H9 (cell line): ENCODE measurements at places on chromosomes 16 and 17. TPM values are rescaled to one million over a fixed set of nuclear protein-coding genes. Genes with fewer than 3 reads are reported as not detected.
A peak's percentile ranks its signal among the peaks of the same experiment; 100 is the strongest.

- no peak overlapping the region for H3K4me3 ChIP-seq
- DNase-seq, result no peak
- H3K27me3 ChIP-seq, result no peaks in the 10 kb centered on the region
- peaks cover 10% of the 10 kb centered on the region; the same call in 1 of the 2 replicates for H3K4me1 ChIP-seq
Measured at GRCh38 chr17:51362811-51363585, 102.7 kb downstream of the UTP18 start.

- peaks cover 4% of the 10 kb centered on the region; the same call in 1 of the 2 replicates for H3K4me1 ChIP-seq
- H3K27ac ChIP-seq, result no peak overlapping the region
- H3K27me3 ChIP-seq, result no peaks in the 10 kb centered on the region
Measured at GRCh38 chr17:79570653-79571052, 40.2 kb downstream of the RBFOX3 start.

- no peak overlapping the region for H3K27ac ChIP-seq
- no peak for DNase-seq
- H3K4me1 ChIP-seq, result peaks cover 2% of the 10 kb centered on the region; the same call in 1 of the 2 replicates
- H3K27me3 ChIP-seq, result no peaks in the 10 kb centered on the region
Measured at GRCh38 chr16:30004811-30005242, 6.0 kb downstream of the DOC2A start.

GRCh38 chr16:69775563-69775962, 13.4 kb downstream of the WWP2 start:
- no peak for DNase-seq
- no peak overlapping the region for H3K27ac ChIP-seq
- peaks cover 8% of the 10 kb centered on the region; the same call in 1 of the 2 replicates for H3K36me3 ChIP-seq
- no peak overlapping the region for H3K4me3 ChIP-seq
- H3K27me3 ChIP-seq, result no peaks in the 10 kb centered on the region

GRCh38 chr17:49338883-49339282, 23.2 kb downstream of the ZNF652 start:
- 0 out of 3 replicates have a peak, but pooled peaks cover under 1% of the 10 kb centered on the region for H3K36me3 ChIP-seq
- H3K4me1 ChIP-seq, result no peaks in the 10 kb centered on the region
- no peak overlapping the region for H3K27ac ChIP-seq
- H3K4me3 ChIP-seq, result no peak overlapping the region
- no peaks in the 10 kb centered on the region for H3K27me3 ChIP-seq

GRCh38 chr16:70701036-70701435, 15.2 kb upstream of the MTSS2 start:
- H3K4me1 ChIP-seq, result no peaks in the 10 kb centered on the region; the same call in 1 of the 2 replicates
- H3K4me3 ChIP-seq, result no peak overlapping the region; the same call in 2 of the 3 replicates
- no peaks in the 10 kb centered on the region for H3K27me3 ChIP-seq
- H3K27ac ChIP-seq, result no peak overlapping the region
- peaks cover 10% of the 10 kb centered on the region; the same call in 1 of the 3 replicates for H3K36me3 ChIP-seq

GRCh38 chr16:243348-243747, 8.7 kb downstream of the FAM234A start:
- H3K27me3 ChIP-seq, result no peaks in the 10 kb centered on the region
- no peaks in the 10 kb centered on the region for H3K36me3 ChIP-seq
- no peak overlapping the region for H3K27ac ChIP-seq
- H3K4me1 ChIP-seq, result no peaks in the 10 kb centered on the region
- H3K4me3 ChIP-seq, result no peak overlapping the region
- no peak for DNase-seq

GRCh38 chr17:68539548-68540467, 27.6 kb downstream of the PRKAR1A start:
- no peak overlapping the region for H3K4me3 ChIP-seq
- H3K36me3 ChIP-seq, result peaks cover 69% of the 10 kb centered on the region

DNA sequence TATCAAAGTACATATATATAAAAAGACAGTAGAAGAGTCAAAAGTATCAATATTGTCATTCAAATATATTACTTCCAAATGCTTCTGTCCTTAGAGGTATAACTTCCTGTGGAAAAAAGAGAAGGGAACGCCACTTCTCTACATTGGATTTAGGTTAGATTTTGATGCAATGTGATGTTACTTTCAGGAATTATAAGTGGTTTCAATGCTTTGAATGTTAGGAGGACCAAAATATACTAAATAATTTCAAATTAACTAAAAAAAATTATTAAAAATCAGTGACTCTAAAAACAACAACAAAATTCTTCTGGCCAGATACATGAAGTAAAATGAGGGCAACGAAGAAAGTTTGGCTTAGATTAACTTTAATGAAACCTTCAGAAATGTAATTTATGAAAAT, 88.0 kb downstream of the BRIP1 start:
- peaks cover 40% of the 10 kb centered on the region for H3K36me3 ChIP-seq
- H3K27me3 ChIP-seq, result no peaks in the 10 kb centered on the region
- no peak overlapping the region for H3K4me3 ChIP-seq
- no peaks in the 10 kb centered on the region for H3K4me1 ChIP-seq

GRCh38 chr17:44637066-44637465, 19.2 kb upstream of the MEIOC start:
- no peak overlapping the region for H3K4me3 ChIP-seq
- no peak for DNase-seq
- no peak overlapping the region for H3K27ac ChIP-seq
- H3K4me1 ChIP-seq, result no peaks in the 10 kb centered on the region
- no peaks in the 10 kb centered on the region for H3K36me3 ChIP-seq
- H3K27me3 ChIP-seq, result no peaks in the 10 kb centered on the region

GRCh38 chr17:9383826-9384225, 191.8 kb downstream of the STX8 start:
- H3K4me3 ChIP-seq, result no peak overlapping the region
- no peak overlapping the region for H3K27ac ChIP-seq
- DNase-seq, result no peak
- H3K4me1 ChIP-seq, result no peaks in the 10 kb centered on the region

GRCh38 chr17:31524926-31525800, 133.7 kb downstream of the RAB11FIP4 start:
- H3K4me3 ChIP-seq, result no peak overlapping the region
- no peaks in the 10 kb centered on the region for H3K27me3 ChIP-seq
- peaks cover 9% of the 10 kb centered on the region; the same call in 2 of the 3 replicates for H3K36me3 ChIP-seq
- no peak overlapping the region for H3K27ac ChIP-seq
- peak; percentile 96 for DNase-seq

DNA sequence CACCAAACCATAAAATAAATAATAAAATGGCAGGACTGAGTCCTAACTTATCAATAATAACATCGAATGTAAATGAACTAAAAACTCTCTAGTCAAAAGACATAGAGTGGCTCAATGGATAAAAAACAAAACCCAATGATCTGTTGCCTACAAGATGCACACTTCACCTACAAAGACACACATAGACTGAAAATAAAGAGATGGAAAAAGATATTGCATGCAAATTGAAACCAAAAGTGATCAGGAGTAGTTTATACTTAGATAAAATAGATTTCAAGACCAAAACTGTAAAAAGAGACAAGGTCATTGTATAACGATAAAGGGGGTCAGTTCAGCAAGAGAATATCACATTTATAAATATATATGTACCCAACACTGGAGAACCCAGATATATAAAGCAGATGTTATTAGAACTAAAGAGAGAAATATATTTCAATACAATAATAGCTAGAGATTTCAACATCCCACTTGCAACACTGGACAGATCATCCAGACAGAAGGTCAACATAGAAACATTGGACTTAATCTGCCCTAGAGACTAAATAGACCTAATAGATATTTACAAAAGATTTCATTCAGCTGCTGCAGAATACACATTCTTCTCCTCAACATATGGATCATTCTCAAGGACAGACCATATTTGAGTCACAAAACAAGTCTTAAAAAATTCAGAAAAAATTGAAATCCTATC, 29.8 kb downstream of the SLC47A2 start:
- no peak overlapping the region for H3K27ac ChIP-seq
- peaks cover 48% of the 10 kb centered on the region for H3K36me3 ChIP-seq
- H3K4me3 ChIP-seq, result no peak overlapping the region
- H3K4me1 ChIP-seq, result no peaks in the 10 kb centered on the region
- DNase-seq, result no peak
- H3K27me3 ChIP-seq, result no peaks in the 10 kb centered on the region

DNA sequence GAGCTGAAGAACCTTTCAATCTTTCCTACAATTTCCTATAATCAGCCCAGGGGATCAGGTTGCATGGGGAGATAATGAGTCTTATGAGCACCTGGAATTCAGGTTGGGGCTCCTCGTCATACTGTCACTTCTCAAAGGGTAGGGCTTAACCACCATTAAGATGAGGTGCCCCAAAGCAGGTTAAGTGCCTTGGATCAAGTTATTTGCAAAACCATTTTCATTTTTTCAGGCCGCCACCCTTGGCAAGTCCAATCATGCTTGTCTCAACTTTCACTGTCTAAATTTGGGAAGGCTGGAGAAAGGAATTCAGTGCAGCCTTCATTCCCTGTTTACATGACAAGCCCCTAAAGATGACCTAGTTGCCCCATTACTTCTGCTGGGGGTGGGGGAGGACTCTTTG, 44.9 kb upstream of the TANGO6 start:
- no peak overlapping the region for H3K27ac ChIP-seq
- H3K4me3 ChIP-seq, result no peak overlapping the region
- H3K4me1 ChIP-seq, result peaks cover 13% of the 10 kb centered on the region
- DNase-seq, result no peak
- H3K27me3 ChIP-seq, result no peaks in the 10 kb centered on the region

DNA sequence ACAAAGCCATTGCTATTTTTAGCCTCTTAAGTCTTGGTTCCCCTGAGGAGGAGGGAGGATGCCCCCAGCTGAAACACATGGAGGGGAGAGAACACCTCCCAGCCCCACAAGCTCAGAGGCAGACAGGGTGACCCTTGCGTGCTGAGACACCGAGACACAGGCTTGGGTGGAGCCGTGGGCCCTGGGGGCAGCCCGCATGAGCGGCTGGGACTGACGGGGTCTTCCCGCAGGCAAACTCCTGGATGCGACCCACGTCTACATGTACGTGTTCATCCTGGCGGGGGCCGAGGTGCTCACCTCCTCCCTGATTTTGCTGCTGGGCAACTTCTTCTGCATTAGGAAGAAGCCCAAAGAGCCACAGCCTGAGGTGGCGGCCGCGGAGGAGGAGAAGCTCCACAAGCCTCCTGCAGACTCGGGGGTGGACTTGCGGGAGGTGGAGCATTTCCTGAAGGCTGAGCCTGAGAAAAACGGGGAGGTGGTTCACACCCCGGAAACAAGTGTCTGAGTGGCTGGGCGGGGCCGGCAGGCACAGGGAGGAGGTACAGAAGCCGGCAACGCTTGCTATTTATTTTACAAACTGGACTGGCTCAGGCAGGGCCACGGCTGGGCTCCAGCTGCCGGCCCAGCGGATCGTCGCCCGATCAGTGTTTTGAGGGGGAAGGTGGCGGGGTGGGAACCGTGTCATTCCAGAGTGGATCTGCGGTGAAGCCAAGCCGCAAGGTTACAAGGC, 9.8 kb downstream of the SLC16A3 start:
- DNase-seq, result no peak
- no peaks in the 10 kb centered on the region for H3K4me1 ChIP-seq
- no peaks in the 10 kb centered on the region for H3K27me3 ChIP-seq
- H3K27ac ChIP-seq, result no peak overlapping the region

GRCh38 chr17:82802075-82802780, 37.6 kb downstream of the ZNF750 start:
- DNase-seq, result no peak
- no peak overlapping the region for H3K27ac ChIP-seq
- no peaks in the 10 kb centered on the region for H3K27me3 ChIP-seq
- H3K4me1 ChIP-seq, result no peaks in the 10 kb centered on the region
- no peak overlapping the region; the same call in 2 of the 3 replicates for H3K4me3 ChIP-seq

DNA sequence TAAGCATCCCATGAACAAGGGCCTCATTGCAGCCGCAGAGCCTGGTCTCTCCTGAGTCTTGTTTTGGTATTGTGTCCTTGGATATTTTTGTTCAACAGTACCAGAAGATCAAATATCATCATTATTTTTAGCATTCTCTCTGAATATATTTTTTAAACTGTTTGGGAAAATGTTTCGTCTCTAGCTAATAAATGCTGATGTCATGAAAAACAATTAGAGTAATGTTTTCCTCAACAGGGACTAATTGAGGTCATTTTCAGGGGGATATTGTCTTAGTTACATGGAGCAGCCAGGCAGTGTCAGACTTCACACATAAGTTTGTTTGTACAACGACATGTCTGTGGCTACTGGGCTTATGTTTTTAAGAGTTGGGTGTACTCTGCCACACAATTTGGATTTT, 805.3 kb upstream of the SOX9 start:
- H3K27ac ChIP-seq, result no peak overlapping the region
- H3K27me3 ChIP-seq, result no peaks in the 10 kb centered on the region
- H3K36me3 ChIP-seq, result no peaks in the 10 kb centered on the region
- no peaks in the 10 kb centered on the region for H3K4me1 ChIP-seq
- no peak overlapping the region for H3K4me3 ChIP-seq

- H3K27me3 ChIP-seq, result no peaks in the 10 kb centered on the region
- H3K4me3 ChIP-seq, result no peak overlapping the region
- no peak overlapping the region for H3K27ac ChIP-seq
- no peaks in the 10 kb centered on the region for H3K4me1 ChIP-seq
- DNase-seq, result no peak
Measured at GRCh38 chr17:11999696-12000095, 2.4 kb upstream of the ZNF18 start.

SLC13A2 gene
- not detected in 2 replicates for total RNA-seq

KRTAP4-3 gene
- not detected in 2 replicates for total RNA-seq

COX11 gene
- 75.5 and 76.1 TPM in 2 replicates for total RNA-seq

CCL17 gene
- not detected in 2 replicates for total RNA-seq

SLC38A8 gene
- total RNA-seq, result 0.35 TPM in 1 of 2 replicates, not detected in the other

OR3A3 gene
- total RNA-seq, result not detected in 2 replicates

MMP15 gene
- total RNA-seq, result 32.9 and 33.6 TPM in 2 replicates

MAP3K3 gene
- 21.1 and 24.3 TPM in 2 replicates for total RNA-seq
